ENCODE measurements at places on chromosomes 6 and 20.

- DNase-seq: no peak
Measured at GRCh38 chr20:24499472-24499871, 30.0 kb downstream of the SYNDIG1 start.

- DNase-seq: no peak
Measured at GRCh38 chr6:21459641-21460040, 133.9 kb upstream of the SOX4 start.

- no peak for DNase-seq
Measured at GRCh38 chr6:111692327-111693164, 86.9 kb upstream of the TRAF3IP2 start.

DNA sequence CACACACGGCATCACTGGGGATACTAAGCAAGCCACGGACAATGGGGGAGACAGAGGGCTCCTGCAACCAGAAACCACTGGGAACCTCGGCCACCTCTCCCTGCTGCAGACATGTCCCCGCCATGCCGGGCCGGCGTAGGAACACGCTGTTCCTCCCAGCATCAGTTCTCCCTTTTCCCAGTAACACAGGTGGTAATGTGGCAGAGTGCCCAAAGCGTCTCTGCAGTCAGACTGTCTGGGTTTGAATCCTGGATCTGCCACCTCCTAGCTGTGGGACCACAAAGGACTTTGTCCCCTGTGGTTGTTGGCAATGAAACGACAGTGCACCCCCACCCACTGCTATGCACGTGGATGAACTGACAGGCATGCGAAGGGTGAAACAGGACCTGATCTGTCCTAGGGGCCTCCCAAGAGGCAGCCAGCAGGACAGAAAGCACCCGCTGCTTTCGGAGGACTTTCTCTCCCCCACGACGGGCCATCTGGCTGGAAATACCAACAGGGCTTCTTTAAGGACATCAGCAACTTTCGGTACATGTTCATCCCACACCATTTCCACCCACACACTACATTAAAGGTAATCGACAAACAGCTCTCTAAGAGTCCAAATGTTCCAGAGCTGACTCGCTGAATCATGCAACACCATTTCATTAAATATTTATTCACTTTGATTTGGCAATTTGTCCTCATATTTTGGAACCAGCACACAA, 74.1 kb downstream of the SULF2 start:
- DNase-seq: no peak

DNA sequence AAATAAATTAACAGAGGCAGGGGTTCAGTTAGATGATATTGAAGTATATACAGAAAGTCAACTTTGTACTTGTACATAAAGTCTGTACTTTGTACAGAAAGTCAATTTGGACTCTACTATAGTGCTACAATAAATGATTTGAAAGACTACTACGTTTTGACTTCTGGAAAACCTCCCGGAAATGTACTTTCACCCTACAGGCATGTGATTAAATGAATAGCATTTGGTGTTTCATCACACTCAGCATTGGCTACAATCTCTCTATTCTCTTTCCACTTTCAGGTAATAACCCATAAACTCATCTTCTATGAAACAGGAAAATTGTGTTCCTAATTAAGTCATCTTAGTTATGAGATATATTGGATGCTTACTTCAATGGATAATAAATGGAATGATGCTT, 25.6 kb upstream of the MC3R start:
- no peak for DNase-seq

DNA sequence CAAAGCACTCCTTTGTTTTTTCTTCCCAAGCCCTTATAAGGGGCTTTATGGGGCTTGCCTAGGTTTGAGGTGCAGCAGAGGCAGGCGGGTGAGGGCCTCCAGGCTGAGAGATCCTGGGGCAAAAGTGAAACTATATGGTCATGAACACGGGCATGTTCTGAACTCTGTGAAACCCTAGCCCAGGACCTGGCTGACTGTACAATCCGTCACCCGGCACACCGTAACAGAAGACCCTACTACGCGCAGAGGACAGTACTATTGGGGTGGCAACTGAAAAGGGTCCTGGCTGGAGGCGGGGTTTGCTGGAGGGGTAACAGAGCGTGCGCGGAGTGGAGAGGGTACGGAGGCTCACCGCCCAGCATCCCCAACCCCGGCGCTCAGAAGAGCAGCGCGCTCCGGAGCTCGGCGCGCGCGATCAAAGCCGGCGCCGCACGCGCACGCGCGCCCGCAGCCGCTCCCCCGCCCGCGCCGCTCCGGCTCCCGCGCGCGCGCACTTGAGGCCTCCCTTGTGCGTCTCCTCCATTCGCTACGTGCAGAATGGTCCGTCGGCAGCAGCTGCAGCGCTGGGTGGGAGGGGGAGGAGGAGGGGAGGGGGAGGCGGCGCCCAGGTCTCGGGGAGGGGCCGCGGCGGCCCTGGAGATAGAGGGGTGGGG, 54.2 kb downstream of the MRPL14 start:
- peak; percentile 90 for DNase-seq

- peak; percentile 99 for DNase-seq
Measured at GRCh38 chr6:12011276-12012037, 655 bp upstream of the HIVEP1 start.

GRCh38 chr6:126199466-126199865, 140.4 kb upstream of the CENPW start:
- DNase-seq: no peak

DNA sequence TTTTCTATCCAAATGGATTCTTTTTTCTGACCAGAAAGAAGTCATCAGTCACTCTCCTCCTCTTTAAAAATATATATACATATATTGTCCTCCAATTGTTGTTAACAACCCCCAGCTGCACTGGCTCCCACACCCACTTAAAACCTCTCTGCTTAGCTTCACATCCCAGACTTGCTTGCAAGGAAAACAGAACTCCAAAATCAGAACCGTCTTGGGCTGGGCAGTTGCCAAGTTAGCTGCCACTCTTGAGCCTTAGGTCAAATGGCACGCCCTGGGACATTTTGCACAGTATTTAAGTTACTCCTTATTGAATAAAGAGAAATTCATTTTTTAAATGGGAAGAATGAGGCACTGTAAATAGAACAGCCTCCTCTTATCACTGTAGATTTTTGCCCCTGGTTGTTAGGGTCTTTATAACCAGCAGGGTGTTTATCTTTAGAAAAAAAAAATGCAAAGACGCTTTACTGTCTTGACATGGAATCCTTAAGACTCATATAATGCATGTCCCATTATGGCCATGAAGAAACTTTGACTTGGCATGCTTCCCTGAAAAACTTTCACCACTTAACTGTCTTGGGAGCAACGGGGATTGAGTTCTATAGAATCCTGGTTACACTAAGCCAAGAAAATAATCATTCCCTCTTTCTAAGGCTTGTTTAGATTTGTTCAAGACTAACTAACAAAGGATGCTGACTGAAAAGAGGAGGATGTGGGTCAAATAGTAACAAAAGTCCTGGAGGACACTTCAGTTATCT, 204.5 kb downstream of the ISM1 start:
- no peak for DNase-seq

DNA sequence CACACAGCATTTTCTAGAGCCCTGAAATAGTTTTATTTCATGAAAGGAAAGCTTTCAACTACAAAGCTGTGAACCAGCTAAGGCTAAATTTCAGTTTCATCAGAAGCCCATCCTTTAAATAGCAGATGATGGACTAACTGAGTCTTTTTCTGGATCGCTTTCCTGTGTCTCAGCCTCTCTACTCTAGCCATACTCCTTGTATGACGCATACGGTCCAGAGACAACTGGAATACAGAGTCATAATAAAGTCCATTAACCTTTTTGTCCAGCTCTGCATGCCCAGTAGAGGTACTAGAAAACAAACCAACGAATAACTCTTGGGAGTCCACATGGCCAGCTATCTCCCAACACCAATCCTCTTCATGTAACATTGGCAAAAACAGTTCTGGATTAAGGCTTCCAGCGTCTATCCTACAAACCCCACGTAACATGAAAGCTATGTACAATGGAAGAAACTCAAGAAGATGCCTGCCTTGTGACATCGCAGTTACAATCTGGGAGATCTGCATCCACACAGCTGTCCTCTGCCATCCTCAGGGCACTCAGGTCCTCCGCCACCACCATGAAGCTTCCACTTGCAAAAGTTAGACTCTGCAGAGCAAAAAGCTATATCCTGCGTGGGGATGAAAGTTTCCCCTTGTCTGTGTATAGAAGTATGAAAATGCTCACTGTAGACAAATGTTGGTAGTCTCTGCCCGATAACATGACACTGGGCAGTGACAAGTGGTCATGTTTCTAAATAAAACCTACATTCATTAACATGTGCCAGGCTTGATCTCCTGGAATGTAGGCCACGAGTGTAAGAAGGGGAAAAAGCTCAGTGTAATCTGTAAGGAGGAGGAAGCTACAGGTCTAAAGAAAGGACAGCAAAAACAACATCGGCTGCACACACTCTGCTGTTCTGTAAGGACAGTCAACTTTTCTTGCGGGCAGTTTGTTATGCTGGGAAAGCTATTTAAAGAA, 360.4 kb downstream of the ESR1 start:
- no peak for DNase-seq

GRCh38 chr6:49766762-49767161, 20.3 kb downstream of the PGK2 start:
- DNase-seq: no peak

DNA sequence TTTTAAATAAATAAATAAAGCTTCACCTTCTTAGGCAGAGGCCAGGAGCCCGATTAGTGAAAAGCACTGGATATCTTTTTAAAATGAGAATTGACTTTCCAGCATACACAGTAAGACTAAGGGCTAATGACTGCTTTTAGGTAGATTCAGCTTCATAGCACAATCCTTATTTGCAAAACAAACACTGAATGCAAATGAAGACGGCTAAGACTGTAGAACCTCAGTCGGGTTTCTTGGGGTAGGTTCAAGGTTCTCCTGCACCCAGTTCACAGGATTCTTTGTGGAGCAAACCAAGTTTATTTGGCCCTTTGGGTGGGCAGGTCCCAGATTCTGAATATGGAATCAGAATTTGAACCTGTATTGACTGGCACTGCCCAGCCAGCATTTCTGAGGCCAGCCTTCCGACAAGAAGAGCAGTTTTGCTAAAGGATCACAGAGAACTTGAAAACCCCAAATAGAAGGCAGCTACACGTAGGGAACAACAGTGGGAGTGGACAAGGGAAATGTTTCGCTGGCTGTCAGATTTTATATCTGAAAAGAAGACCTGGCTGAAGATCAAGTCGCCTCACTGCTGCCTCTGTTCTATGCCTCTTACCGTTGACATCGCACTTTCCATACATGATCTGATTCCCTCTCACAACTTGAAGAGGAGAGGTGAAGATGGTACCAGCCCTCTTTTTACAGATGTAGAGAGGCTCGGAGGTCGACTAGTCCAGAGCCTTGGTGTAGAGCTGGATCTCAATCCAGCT, 8.2 kb downstream of the TRERF1 start:
- DNase-seq: no peak

- DNase-seq: no peak
Measured at GRCh38 chr6:36610956-36611336, 16.8 kb downstream of the SRSF3 start.

- no peak for DNase-seq
Measured at GRCh38 chr6:16690608-16691142, 70.6 kb downstream of the ATXN1 start.

DNA sequence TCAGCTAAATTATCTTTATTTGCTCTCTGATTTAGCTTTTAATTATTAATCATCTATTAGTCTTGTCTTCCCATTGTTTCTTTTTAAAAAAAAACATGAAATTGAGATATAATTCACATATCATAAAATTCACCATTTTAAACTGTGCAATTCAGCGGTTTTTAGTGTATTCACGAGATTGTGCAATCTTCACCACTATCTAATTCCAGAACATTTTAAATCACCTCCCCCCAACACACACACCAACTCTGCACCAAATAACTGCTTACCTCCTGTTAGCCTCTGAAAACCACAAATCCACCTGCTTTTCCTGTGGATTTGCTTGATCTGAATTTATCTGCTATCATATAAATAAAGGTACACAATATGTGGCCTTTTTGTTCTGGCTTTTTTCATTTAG, 8.8 kb upstream of the ABRACL start:
- DNase-seq: no peak

- DNase-seq: peak; percentile 7
Measured at GRCh38 chr6:54621285-54621684, 225.3 kb upstream of the FAM83B start.

- no peak for DNase-seq
Measured at GRCh38 chr6:33413241-33414120, 2.7 kb downstream of the PHF1 start.

DNA sequence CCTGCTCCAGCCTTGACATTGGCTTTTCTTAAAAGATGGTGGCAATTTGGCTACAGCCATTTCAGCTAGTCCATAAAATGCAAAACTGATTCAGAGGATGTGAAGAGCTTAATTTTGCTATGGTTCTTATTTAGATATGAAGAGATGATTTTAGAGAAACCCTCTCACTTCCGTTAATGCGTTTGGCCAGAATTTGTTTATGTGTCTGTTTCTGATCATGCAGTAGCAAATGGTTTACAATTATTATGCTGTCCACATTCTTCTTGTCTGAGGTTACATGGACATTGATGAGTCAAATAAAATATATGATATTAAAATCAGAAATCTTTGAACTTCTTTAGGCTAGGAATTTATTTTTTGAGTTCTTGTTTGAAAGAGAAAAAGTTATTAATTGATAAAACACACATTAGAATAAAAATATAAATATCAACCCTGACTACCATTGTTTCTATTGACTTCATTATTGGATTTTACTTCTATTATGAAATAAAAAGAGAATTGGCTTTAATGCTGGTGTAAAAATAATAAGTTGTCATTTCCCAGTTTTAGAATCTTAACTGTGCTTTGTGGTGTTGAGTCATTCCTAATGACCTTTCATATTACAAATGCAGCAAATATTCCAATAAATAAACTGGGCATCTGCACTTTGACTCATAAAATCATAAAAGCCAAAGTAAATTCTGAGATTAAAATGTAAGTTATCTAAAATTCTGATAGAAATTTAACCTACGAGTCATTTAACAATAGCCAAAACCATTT, 1286.0 kb upstream of the GJE1 start:
- DNase-seq: no peak

GRCh38 chr6:121686611-121687023, 251.2 kb downstream of the GJA1 start:
- DNase-seq: peak; percentile 7

DNA sequence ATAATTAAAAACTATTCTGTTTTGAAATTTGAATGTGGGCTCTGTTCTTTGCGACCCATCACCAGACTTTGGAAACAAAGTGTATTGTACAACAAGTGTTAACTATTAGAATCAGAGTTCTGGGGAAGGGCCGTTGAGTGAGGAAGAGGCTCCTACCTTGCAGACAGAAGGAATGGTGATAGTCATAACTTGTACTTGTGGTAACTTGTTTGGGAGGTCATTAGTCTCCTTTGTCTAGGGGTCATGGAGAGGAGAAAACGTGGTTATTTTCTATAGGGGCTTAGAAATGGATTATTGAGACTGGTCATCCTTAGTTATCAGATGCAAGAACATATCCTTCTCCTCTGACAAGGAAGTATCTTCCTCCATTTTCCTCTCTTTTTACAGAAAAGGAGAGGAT, 174.8 kb downstream of the BMP2 start:
- no peak for DNase-seq
